Stimulated activated CD4-positive, alpha-beta T cell treated with anti-CD3 and anti-CD28 coated beads, Interleukin-1b, Interleukin-23, amount 100 ng/mL, for 24 hours (primary cell): ENCODE measurements at places on chromosomes 2 and 18.

GRCh38 chr2:43226558-43226954, at the start of gene ZFP36L2:
Gene ZFP36L2, minus strand, starts transcription at chr2:43226606. Its CDS starts 291 bp downstream, at chr2:43226315.
- DNase-seq: peak; percentile 89

- DNase-seq: no peak
These were observed 4.3 kb upstream of the TRPM8 start for GRCh38 chr2:233912691-233913423.

- no peak for DNase-seq
These were observed 58.7 kb upstream of the LPIN2 start for GRCh38 chr18:3071676-3072075.

GRCh38 chr18:73669297-73669696, 478.3 kb downstream of the FBXO15 start:
- no peak for DNase-seq

DNA sequence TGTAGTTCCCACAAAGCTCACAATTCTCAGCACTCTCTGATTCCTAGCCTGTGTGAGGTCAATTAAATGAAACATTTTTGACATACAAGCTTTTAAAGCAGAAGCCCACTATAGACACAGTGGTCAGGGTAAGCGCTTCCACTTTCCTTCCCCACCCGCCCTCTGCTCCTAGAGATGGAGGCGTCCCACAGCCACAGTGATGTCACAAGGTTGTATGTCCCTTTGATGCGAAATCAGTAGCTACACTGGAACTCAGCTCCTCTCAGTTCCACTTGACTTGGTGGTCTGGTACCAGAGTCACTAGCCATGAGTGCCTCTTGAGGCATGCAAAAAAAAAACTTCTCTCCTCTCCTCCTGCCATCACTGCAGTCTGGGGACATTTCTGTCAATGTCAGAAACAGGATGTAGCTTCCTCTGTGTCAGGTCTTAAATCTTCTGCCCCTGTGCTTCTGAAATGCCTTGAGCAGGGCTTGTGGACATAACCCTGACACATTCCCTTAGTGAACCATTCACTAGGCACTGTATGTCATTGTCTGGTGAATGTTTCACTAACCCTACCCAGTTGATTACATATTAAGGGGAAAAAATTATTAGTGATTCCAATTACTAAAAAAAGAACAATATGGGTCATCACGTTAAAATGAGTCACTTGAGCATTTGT, 7.8 kb downstream of the SULT1C4 start:
- DNase-seq: no peak

- no peak for DNase-seq
These were observed 40.6 kb upstream of the INHBB start for GRCh38 chr2:120305296-120305695.

GRCh38 chr2:11578081-11578948, 44.5 kb downstream of the GREB1 start:
- no peak for DNase-seq

DNA sequence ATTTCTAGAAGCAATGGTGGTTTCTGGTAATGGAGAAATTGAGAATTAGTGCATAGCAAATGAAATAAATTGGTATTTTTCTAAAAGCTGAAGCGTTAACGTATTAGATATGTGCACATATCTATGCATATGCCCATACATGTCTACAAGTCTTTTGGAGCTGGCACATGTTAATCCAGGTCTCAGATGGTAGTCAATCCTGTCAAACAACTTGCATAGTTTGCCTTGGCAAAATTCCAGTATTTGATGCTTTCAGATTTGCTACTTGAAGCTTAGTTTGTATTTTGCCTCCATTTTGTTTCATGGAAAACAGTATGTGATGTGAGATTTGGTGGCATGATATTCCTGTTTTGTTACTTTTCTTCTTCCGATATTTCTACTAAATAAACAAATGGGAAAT, 304.6 kb downstream of the PARD3B start:
- DNase-seq: no peak

DNA sequence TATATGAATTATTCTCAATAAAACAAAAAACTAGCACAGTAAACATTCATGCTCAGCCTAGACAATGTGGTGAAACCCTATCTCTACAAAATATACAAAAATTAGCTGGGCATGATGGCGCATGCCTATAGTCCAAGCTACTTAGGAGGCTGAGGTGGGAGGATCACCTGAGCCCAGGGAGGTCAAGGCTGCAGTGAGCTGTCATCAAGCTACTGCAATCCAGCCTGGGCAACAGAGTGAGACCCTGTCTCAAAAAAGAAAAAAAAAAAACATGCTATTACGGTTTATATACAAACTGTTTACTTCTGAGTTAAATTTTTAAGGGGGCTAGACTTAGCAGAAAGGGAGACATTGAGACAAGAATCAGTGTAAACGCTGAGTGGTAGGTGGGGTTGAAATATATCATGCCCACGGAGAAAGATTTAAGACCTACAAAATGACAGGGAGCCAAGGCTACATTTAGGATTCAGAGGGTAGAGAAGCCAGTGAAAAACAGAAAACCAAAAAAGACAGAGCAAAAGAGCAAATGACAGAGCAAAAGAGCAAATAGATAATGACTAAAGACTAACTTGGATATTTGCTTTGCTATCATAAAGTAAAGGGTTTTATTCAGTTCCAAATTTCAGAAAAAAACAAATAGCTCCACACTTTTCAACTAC, 7.5 kb downstream of the TTC32 start:
- no peak for DNase-seq

- no peak for DNase-seq
These were observed 48.6 kb downstream of the UGGT1 start for GRCh38 chr2:128139624-128140023.

DNA sequence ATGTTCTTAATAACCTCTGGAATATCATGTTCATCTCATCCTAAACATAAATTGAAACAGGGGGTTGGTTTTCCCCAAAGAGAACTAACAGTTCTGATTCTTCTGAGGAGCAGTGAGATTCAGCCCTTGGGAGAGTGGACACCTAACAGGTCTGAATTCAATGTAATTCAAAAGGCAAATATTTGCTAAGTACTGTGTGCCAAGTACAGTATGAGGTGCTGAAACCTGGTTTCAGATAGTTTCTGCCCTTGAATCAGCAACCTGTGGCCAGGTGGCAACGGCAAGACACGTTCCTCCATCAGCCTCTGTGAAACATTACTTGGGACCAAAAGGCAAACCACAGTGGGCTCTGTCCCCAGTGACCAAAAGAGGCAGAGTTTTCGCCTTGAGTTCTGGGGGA, 1.3 kb downstream of the LRRC30 start:
- DNase-seq: no peak

DNA sequence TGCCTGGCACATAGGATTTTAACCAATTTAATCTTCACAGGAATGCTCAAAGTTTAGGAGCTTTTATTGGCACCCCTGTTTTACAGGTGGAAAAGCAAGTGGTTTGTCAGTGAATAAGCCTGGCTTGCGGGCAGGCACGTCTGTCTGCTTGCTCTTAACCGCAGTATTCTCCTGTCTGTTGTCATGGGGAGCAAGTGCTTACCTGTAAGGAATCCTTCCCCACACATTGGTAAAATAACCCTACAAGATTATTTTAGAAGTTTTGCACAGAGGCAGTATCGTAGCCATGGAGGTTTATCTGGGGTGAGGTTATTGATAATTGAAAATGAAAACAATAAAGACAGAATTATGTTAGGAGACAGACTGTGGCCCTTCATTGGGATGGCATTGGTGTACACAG, 174.9 kb downstream of the AGAP1 start:
- no peak for DNase-seq

DNA sequence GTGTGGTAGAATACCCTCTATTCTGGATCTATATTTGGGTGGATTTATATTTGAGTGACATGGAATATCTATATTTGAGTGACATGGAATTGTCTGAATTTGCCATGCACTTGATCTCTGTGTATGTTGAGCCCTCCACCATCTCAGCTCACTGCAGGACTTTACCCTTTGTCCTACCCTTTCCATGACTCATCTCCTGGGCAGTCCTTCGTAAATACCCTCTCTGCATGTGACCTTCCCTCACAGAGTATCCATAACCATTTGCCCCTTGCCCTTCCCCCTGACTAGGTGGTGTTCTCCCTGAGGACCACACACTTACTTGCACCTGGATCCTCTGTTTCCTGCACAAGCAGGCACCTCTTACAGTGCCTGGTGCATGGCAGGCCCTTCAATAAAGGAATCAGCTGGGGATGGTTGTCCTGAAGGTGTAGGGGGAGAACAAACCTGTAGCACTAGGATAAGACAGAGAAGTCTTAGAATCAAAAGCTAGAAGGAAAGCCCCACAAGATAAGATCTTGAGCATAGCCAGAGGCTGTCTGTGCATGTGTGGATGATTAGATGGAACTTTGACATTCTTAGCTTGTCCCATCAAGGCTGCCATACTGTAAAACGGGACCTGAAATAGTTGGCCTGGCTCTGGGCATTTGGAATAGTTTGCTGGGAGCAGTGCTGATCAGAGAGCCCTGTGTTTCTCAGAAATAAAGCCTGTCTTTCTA, 230.4 kb downstream of the FHOD3 start:
- DNase-seq: no peak

- DNase-seq: no peak
These were observed 79.9 kb upstream of the NDUFV2 start for GRCh38 chr18:9022397-9023155.

- DNase-seq: no peak
These were observed 180.6 kb downstream of the CLIP4 start for GRCh38 chr2:29295845-29296244.

- DNase-seq: no peak
These were observed 30.9 kb upstream of the IER3IP1 start for GRCh38 chr18:47206945-47207637.

DNA sequence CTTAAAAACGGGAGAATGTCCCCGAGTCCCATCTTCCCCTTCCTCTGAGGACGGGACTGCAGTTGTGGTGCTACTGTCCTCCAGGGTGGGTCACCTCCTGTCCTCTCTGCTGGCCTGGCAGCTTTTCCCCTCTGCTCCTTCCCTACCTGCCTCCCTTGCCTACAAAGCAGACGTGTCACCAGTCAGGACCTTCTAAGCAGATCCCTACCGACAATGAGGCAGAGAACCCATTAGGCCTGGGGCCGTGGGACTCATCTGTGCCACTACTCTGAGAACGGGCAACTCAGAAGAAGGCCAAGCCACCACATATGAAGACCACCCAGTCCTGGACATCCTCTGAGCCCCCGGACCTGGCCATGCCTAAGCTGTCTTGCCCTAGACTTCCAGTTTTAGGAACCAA, 103.0 kb upstream of the TEX51 start:
- DNase-seq: no peak

DNA sequence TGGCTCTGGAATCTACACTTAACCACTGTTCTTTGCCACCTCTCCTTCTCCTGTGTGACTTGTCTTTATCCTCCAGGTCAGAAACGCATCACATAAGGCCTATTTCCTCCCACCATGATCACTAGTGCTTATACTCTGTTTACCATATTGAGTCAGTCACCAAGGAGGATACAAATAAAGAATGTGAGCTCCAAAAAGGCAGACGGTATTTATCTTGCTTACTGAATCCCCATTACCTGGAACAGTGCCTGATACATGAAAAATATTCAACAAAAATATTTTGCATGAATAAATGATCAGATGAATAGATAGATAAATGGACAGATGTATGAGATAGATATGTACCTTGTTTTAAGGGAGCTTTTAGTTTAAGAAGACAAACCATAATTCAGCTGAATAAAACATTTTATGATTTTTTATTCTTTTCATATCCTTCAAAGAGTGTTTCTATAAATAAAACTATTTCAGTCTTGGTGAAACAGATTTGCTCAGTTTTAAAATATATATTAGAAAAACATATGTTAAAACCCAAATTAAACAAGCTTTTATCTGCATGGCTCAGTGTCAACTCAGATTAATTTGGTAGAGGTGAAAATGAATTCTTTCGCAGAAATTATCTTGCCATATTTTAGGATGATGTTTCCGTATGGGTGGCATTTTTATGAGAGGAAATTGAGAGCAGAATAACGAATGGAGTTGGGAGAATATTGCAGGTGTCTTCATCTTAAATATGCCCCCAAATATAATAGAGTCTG, 799.9 kb downstream of the DCC start:
- DNase-seq: no peak

- no peak for DNase-seq
These were observed 9.3 kb upstream of the ERBB4 start for GRCh38 chr2:212547716-212548454.

DNA sequence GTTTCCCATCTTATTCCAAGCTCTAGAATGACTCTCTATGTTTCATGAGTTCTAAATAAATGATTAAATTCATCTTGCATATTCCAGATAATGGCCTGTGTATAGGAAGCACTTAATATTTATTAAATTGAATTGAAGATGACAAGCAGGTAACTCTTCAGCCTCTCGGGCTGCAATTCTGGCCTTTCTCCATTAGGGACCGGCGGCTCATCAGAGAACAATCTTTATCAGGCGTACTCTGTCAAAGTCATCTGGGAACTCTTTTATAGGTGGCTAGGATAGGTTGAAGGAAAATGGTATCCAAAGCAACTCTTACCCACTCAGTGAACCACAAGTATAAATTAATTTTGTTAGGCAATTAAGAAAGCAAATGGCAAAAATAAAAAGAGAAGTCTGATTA, 308.5 kb downstream of the NOL4 start:
- DNase-seq: no peak

- DNase-seq: no peak
These were observed 74.6 kb upstream of the FOSL2 start for GRCh38 chr2:28318023-28318422.

- DNase-seq: no peak
These were observed 77.3 kb downstream of the CPS1 start for GRCh38 chr2:210633699-210634098.

GRCh38 chr2:125516496-125517109, 1139.4 kb upstream of the GYPC start:
- DNase-seq: no peak

DNA sequence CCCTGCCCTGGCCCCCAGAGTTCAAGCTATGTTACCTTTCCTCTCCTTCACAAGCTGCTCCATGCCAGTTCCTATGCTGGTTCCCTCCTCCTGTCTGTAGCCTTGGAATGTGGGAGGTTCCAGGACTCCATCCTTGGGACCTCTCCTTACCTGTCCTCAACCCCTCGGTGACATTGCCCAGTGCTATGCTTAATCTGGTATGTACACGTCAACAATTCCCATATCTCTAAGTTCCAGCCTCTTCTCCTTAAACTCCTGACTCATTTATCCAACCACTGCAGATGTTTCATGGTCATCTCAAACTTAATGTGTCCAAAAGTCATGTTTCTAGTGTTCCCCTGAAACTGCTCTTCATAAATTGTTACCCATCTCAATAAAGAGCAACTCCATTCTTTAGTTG, 160.8 kb downstream of the TNS1 start:
- no peak for DNase-seq

DNA sequence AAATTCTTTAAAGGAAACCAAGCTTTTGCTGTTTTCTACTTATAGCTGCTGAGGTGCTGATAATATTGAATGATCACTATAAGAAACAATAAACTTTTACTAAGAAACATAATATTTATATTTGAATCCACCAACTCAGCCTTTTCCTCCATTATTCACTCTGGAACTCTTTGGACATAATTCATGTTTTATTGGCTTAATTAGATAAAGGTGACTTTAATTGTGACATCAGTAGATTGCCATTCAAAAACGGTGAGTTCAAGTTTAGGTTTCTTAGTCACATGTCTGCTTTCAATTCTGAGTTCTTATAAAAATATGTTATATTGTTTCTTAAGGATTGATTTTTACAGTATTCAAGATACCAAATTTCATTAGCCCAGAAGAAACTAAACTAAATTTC, 24.0 kb downstream of the CCDC85A start:
- DNase-seq: no peak
